Glomerular endothelial cell (primary cell): ENCODE measurements at places on chromosomes 4 and X.

GRCh38 chrX:13852001-13852695 is 35.3 kb upstream of the GPM6B start:
- no peak for DNase-seq

- no peak for DNase-seq
Observed at GRCh38 chrX:126557151-126557550, 4.5 kb upstream of the DCAF12L1 start.

GRCh38 chrX:111886678-111887077 is 10.7 kb downstream of the TRPC5OS start:
- no peak for DNase-seq

GRCh38 chr4:101345271-101345595 is 2.1 kb downstream of the PPP3CA start:
- no peak for DNase-seq

DNA sequence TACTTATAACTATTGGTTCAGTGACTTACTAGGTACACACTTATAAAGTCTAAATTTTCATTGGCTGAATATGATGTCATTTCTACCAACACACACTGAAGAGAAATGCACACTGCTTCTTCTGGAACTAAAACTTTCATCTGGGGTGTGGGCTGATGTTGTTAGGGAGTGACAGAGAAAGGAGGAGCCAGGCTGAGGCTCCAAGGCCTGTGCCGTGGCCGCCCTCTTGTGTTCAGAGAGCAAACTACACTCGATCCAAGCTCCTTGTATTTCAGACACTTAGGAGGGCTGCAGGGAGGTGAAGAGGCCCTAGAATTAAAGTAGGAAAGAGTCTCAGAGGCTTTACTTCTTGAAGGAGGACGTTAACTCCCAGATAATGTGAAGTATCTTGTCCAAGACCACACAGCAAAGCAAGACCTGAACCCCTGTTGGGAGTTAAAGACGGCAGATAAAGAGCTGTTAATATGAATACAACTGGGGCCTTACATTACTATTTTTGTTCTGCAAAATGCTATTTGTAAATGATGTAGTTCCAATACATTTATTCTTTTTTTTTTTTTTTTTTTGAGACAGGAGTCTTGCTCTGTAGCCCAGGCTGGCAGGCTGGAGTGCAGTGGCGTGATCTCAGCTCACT is 137.5 kb downstream of the AFAP1 start:
- no peak for DNase-seq

GRCh38 chr4:181957088-181957487 is 286.1 kb upstream of the TENM3 start:
- DNase-seq: no peak

DNA sequence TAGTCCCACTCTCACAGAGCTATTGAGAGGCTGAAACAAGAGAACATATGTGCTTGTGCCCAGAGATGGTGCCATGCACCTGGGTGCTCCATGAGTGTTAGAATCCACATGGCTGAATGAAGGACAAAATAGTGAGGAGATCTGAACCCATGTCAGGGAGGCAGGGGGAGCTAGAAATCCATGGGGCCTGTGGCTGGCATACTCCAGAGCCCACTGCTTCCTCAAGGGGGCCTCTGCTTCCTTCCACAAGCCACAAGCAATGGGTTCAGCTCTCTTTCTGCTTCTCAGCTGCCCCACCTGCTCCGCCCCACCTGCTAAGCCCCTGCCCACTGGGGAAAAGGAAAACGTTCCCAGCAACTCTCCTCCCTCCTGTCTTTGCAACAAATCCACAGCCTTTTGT is 46.1 kb downstream of the PJA1 start:
- no peak for DNase-seq

GRCh38 chr4:93030670-93031069 is 726.9 kb downstream of the GRID2 start:
- no peak for DNase-seq

- no peak for DNase-seq
Observed at GRCh38 chr4:98626350-98626749, 32.1 kb downstream of the TSPAN5 start.

GRCh38 chr4:55395529-55396307 is at the start of gene TMEM165:
Gene TMEM165, plus strand, starts transcription at chr4:55395957. Its CDS starts 233 bp downstream, at chr4:55396190.
- no peak for DNase-seq

DNA sequence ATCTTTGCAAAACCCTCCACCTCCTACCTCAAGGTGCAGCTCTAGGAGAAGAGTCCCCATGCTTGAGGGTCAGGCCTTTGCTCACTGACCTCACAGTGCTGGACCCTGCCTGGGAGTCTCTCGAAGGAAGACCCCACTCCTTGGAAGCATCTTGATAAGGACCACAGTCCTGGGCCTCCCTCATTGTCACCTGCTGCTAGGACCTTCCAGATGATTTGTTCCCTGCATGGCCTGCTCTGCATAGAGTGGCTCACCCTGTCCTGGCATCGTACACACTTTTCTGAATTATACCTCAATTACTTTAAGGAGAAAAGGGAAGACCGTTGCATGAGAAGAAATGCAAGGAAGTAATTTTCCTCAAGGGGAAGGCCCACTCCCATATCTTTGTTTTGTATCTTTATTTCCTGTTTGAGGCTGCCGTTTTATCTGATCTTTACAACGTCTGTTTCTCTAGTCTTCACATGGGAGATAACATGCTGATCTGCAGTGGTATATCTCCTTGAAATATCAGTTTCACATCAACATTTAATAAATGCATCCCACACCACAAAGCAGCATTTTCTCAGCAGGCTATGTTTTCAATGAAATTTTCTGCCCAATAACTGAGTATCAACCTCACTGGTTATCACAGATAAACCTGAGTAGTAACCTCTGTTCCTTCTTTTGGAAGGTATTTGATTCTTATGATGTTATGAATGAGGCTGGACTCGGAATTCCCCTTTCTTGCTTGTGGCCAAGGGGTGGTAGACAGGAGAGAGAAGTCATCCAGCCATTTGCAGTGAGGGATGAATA is 15.0 kb upstream of the AKAP17A start:
- no peak for DNase-seq

- DNase-seq: no peak
Observed at GRCh38 chrX:113059714-113060113, 219.1 kb upstream of the AMOT start.

DNA sequence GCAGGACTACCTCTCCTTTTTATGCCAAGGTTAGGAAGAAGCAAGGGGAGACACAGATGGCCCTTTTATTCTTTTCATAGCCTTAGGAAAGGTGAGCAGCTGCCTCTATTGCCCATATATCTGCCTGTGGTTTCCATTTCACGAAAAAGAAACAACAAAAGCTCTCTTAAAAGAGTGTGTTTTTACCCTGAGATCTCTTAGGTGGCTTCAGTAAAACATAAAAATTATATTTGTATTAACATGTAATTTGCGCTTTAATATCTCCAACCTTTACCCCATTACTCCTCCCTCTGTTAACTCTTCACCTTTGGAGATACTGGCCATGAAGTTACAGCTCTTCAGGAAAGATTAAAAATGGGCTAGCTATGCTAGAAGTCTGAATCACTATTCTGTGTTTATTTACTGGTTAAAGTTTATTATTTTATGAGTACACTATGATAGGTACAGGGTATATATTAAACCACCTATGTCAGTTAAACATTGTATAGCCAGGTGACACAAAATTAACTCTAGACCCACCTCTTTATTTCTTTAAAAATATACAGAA is 15.0 kb upstream of the SULT1B1 start:
- no peak for DNase-seq

DNA sequence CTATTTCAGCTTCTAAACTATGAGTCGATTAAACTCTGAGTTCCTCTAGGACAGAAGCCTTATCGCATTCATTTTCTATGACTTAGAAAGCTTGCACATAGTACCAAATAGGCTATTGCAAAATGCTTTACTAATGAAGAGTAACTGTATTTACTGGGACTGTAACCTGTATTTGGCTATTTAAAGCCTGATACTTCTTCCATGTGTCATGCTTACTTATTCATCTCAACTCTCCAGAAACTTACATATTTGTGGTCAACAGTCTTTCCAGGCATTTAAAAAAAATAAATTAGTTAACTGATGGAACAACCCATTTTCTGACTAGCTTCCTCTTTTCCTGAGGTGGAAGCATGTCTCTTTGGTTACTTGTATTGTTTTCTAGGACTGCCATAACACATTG is 467.9 kb downstream of the PCDH11X start:
- no peak for DNase-seq

GRCh38 chr4:76987153-76987591 is 37.6 kb downstream of the SEPTIN11 start:
- no peak for DNase-seq

GRCh38 chr4:100286636-100287035 is 96.4 kb upstream of the DDIT4L start:
- DNase-seq: no peak

DNA sequence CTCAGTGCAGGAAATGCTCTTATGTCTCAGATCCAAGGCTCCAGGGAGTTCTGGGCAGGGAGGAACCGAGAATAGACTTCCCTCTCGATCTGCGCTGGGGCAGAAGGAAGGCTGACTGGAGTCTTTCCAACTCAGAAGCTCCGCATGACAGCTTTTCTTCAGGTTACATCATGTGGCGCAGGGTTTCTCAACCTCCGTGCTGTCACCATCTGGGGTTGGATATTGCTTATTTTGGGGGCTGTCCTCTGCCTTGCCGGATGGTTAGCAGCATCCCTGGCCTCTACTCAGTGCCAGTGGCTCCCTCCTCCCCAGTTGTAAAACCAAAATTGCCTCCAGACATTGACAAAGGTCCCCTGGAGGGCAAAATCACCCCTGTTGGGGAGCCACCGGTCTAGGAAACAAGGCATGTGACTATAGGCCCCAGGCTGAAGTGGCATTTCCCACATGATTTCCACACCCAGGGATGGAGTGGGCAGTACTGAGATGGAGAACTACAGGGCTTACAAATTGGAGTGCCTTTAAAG is 21.4 kb downstream of the REELD1 start:
- no peak for DNase-seq

GRCh38 chrX:25295466-25295865 is 279.7 kb upstream of the ARX start:
- no peak for DNase-seq

DNA sequence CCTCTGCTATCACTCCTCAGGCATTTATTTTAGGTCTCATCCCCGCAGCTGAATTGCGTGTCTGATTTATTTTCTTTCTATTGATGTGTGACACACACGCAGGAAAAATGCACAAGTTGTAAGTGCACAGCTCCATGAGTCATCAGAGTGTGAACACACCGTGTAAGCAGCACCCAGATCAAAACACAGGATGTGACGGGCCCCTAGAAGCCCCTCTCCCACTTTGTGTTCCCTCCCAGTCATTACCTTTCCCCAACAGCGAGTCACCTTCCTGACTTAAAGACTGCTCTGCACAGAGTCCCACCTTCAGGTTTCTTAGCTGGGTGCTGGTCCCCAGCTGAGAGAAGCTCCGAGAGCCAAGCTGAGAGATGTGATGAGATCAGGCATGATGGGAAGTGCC is 436.7 kb downstream of the MID1IP1 start:
- no peak for DNase-seq

DNA sequence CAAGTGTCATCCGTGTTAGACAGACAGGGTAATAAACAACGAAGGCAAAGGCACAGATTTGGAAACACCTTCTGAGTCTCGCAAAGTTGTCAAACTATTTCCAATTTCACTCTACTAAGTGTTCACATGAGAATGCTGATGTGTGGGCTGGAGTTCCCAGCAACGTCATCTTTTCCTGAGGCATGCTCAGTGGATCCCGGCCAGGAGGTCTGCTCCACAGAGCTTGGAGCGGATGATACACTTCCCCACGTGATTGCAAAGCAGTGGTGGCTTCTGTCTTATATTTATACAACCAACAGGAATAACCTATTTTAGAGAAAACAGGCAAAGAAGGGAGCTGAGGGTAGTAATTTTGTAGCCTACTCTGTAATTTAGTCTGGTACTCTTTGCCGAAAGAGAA is 40.1 kb upstream of the PDK3 start:
- no peak for DNase-seq

- DNase-seq: no peak
Observed at GRCh38 chr4:166838975-166839614, 395.2 kb downstream of the SPOCK3 start.

DNA sequence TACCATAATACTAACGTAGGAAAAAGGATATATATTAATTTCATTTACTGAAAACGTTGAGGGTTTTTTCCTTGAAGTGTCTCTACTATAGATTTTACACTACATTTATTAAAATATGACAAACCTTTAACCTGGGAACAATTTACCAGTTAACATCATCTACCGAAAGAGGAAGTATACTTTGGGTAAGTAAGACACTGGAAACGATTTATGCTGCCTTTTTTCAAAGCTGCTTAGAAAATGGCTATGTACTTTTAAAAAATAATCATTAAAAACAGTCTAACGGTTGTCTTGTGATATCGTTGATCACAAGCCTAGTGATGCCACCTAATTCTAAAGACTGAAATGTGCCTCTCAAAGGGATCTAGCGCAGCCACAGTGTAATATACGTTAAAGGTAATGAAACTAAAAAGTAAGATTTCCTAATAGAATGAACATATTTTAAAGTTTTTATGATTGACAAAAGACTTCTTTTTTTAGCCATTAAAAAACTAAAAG is 50.4 kb downstream of the STX18 start:
- no peak for DNase-seq

DNA sequence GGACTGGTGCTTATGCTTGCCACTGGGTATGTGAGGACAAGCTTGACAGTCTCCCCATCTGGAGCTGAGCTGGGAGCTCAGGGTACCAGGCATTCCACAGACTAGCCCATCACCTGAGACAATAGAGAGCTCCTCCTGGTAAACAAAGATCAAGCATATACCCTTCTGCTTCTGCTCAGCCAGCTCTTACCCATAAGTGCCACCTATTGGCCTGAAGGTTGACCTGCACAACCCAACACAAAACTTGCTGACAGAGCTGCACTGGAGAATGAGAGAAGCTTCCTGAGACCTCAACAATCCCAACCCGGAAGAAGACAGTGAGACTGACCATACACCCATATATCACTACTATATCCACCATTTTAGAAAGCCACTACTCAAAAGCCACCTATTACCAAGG is 1049.2 kb upstream of the INTU start:
- no peak for DNase-seq

DNA sequence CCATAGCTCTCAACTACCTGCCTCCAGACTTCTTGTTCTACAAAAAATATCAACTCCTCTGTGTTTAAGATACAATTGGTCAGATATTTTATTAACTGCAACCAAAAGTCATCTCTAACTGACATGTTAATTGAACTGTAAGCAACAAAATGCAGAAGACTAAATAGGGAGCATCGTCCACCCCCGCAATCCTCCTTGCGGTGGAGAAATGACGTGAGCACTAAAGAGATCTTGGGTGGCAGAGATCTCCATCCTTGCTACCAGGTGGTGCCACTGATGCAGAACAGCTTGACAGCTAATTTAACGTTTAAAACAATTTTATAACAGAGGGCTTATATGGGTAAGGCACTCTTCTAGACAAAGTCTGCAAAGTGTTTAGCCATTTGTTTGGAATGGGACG is 164.4 kb upstream of the FTHL17 start:
- no peak for DNase-seq

GRCh38 chrX:136076942-136077341 is 70.4 kb upstream of the FHL1 start:
- DNase-seq: no peak

GRCh38 chrX:102517326-102517725 is 787 bp upstream of the TMSB15A start:
- DNase-seq: no peak

- DNase-seq: no peak
Observed at GRCh38 chrX:43655151-43656004, 721 bp upstream of the MAOA start.

GRCh38 chrX:48784726-48785125 is 1.7 kb upstream of the GATA1 start:
- DNase-seq: no peak

- DNase-seq: no peak
Observed at GRCh38 chr4:31124008-31124585, 403.9 kb downstream of the PCDH7 start.

GRCh38 chr4:95921470-95921869 is 81.6 kb downstream of the PDHA2 start:
- no peak for DNase-seq
